Activated B cell treated with CpG ODN at 0.5 μM for 24 hours (primary cell): ENCODE measurements at places on chromosomes 13 and 19.

DNA sequence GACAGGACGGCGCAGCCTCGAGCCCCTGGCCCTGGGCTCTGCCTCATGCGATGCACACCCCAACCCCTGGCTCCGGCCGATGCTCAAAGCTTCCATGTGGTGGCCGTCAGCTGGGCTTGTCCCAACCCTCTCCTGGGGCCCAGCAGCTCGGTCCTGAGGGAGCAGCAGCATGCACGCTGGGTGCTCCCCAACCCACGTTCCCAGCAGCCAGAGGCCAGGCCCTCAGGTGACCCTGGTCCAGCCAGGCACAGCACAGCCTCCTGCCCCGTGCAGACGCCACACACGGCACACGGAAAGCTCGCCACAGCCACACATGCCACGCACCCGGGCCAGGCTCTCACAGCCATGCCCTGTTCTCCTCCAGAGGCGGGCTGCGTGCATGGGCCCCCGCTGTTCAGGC lies 60.7 kb downstream of the IER2 start:
- peak; percentile 16 for DNase-seq

GRCh38 chr19:18452386-18452785 lies 14.5 kb upstream of the ISYNA1 start:
- DNase-seq = no peak

DNA sequence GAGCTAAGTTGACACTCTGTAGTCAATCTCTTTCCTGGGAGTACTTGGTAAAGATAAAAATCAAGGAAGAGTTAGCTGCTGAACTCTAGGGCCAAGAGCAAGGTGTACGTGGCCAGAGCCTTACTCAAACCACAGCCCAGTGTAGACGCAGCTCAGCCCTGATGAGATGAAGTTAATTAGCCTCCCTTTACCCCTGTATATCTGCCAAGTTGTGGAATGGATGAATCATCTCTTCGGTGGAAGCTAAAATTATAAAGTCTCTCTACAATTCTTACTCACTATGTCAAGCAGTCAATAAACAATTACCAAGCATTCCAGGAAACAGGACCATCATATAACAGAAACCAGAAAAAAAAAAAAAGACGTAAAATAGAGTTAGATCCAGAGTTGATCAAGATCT lies 146.9 kb upstream of the UFM1 start:
- no peak for DNase-seq

DNA sequence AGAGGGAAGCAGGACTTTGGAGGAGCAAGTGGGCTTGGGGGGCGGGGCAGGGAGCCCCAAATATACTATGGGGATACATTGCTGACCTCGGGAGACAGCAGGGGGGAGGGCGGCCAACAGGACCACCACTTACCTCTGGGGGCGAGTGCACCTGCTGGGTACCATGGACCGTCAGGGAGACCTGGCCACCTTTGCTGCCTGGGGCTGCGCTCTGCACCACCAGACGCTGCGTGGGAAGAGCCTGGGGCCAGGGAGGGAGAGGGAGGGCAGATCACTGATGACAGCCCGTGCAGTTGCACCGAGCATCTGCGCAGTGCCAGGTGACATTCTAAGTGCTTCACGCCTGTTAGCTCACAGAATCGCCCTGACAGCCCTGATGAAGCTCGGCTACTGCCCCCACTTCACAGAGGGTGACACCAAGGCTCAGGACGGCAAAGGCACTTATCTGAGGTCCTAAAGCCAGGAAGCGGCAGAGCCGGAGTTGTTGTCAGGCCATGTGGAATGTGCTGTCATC lies 24.1 kb downstream of the RFX1 start:
- no peak for DNase-seq

DNA sequence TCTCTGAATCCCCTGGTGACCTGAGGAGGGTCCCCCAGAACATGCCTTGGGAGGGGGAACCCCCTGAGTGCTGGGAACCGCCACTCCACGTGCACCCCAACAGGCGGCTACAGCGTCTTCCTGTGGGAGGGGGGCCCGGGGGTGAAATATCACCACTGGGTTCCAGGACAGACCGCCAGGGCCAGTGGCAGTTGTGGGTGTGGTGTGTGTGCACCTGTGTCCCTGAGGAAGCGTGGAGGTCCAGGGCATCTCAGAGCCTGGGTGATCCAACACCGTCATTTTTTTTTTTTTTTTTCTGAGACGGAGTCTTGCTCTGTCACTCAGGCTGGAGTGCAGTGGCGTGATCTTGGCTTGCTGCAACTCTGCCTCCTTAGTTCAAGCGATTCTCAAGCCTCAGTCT lies 4.2 kb downstream of the ADGRE5 start:
- no peak for DNase-seq

GRCh38 chr13:49521224-49521623 lies 25.5 kb downstream of the PHF11 start:
- no peak for DNase-seq

DNA sequence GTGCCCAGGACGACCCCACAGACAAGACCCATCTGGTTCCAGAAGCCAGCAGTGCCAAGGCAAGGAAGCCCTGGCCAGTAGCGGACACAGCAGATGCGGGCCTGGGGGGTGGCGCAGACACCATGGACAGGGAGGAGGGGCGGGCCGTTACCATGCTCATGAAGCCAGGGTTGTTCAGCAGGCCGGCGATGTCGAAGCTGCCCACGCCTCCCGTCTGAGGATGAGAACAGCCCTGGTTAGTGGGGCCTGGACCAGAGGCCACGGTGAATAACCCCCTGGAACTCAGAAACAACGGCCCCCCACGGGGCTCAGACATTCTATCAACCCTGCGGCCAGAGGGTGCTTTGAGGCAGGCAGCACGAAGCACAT lies 21.5 kb upstream of the SLC39A3 start:
- DNase-seq = no peak

DNA sequence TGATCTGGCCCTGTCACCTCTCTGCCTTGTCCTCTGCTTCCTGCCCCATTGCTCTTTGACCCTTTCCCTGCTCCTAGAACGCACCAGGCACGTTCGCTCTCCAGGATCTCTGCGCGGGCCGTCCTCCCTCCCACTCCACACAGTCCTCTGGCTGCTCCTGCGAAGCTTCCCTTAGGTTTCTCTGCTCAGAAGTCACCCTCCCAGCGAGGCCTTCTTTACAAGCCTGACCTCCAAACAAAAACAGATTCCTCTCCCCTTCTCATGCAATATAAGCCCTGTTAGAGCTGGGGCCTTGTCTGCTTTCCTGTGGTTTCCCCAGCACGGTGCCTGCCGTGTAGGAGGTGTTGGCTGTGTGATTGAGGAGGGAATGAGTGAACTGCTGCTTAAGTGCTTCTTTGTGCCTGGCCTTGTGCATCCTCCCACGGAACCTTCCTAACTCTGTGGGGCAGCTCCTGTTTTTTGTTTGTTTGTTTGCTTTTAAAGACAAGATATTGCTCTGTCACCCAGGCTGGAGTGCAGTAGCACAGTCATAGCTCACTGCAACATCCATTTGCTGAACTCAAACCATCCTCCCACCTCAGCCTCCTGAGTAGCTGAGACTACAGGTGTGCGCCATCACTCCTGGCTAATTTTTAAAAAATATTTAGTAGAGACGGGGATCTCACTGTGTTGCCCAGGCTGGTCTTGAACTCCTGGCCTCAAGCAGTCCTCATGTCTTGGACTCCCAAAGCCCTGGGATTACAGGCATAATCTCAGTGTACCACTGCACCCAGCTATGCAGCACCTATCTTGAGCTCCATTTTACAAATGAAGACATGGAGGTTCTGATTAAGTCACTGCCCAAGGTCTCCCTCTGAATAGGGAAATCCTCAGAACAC lies 82.0 kb downstream of the SIPA1L3 start:
- DNase-seq = no peak

GRCh38 chr19:53782698-53783097 lies 41.4 kb downstream of the NLRP12 start:
- no peak for DNase-seq

- DNase-seq = no peak
These were observed 73.3 kb downstream of the TNFRSF19 start for GRCh38 chr13:23643338-23644125.
